T-cell (primary cell): ENCODE measurements at places on chromosomes 1 and 21.

DNA sequence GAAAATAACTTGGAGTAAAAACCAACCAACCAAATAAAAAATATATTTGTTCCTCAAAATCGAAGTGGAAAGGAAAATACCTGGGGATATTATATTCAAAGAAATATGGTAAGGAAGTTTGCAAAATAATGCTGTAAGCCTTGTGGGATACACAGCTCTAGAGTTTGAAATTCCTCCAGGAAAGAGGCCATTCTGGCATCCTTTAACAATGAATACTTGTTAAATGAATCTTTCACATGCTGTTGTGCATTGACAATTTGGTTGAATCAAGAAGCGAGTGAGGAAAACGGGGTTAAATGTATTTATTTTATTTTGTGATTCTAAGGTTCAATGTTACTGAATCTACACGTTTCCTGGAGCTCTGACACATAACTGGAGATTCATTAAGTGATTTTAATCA lies 30.5 kb upstream of the NTNG1 start:
- DNase-seq = no peak

DNA sequence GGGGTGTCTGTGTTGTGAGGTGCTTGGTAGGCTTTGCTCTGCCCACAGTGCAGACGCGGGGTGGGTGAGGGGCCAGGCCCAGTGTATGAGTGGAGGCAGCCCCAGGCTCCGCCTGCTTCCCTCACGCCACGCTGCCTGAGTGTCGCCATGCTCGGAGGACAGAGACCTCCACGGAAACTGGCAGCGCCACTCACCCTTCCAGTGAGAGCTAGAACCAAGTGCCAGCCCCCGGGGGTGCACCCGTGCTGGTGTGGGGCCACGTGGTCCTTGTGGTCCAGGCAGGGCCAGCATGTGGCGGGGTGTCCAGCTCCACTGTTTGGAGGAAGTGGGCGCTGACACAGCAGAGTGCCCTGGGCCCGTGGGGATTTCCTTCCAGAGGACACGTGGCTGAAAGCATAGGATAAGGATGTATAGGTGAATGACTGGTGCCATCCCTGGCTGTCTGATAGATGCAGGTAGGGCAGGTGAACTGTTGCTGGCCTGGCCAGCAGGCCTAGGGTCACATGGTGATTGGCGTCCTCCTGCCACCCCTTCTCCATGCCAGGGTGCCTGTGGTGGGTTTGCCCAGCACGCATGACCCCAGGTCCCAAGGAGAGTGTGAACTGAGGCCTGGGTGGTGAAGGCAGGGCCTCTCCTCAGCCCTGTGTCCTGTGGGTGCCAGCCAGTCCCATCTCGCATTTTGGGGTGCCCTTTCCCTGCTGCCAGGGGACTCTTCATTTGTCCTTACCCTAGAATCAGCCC lies 3.8 kb downstream of the LRRC3 start:
- no peak for DNase-seq

GRCh38 chr1:197902131-197902453 lies 338 bp upstream of the C1orf53 start:
- no peak for DNase-seq

- no peak for DNase-seq
Measured at GRCh38 chr1:199522936-199523335, 504.6 kb upstream of the NR5A2 start.

DNA sequence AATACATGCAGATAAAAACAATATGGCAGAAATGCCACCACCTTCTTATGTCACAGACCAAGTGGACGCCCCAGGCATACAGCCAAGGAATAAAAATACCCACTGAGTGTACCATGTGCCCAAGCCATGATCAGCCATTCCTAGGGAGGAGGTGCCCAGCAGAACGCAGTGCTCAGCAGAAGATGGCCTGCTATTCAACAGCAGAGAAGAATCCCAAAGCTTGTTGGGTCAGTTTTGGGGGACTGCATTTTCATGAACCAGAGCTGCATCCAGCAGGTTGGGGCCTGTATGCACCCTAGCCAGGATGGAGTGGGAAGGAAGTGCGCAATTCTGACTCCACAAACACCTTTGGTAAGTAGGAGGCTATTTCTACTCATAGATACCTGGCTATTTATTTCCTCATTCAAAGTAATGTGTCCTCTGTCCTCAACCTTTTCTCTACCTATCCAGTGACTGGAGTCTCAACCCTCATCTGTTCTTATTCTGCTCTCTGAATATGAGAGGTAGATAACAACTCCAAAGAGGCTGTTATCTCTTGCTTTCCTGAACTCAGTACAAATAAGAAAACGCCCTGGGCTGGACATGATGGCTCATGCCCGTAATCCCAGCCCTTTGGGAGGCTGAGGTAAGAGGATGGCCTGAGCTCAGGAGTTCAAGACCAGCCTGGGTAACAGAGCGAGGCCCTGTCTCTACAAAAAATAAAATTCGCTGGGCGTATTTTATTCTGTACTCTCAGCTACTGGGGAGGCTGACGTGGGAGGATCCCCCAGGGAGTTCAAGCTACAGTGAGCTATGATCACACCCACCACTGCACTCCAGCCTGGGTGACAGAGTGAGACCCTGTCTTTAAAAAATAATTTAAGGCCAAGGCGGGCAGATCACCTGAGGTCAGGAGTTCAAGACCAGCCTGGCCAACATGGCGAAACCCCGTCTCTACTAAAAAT lies 2.5 kb upstream of the PLEKHM2 start:
- DNase-seq = no peak

DNA sequence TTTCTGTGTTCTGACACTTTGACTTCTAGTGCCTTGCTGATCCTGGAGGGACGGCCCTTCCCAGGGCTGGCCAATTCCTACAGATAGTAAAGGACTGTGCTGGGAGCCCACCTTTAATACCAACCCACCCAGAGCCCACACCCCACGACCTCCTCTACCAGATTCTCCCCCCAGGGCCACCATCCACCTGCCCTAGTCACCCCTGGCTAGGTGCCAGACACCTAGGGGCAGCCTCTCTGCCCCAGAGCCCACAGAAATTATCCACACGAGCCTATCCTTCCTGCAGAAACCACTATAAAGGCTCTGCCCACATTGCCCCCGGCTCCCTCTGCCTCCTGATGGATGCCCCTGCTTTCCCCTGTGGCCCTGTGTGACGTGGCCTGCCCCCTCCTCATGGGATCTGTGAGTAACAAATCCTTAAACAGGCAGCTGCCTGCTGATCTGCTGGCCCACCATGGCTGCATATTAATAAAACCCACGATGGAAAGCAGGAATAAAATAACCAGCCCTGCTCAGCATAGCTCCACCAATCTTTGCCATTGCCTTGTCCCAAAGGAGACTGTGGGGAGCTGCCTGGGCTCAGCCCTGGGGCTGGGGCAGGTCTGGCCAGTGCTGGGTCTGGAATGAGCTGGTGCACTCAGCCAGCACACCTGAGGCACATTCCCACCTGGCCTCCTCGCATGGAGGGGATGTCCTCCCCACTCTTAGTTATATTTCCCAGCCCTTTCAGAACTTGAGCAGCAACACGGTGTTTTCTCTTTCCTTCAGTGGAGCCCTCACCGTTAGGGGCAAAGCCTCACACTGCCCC lies 488.5 kb downstream of the NPHP4 start:
- DNase-seq = no peak
